Psoas muscle (tissue), 8 donors: ENCODE measurements at places on chromosomes 4 and X. TPM values are rescaled to one million over a fixed set of nuclear protein-coding genes. Genes with fewer than 3 reads are reported as not detected.

DNA sequence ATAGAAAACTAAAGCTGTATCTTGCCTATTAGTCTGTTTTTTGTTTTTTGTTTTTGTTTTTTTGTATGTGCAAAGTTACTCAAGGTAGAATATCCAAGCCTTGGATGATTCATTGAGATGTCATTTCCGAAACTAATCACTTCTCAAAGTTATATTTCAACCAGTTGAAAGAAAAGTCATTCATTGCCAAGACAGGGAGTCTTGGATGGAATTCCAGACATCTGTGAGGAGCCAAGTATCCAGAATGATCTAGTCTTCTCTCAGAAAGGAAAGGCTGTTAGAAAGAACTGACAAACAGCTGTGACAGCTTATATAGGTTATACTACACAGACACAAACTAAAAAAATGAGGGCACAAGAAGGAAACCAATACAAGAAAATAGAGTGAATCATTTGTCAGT lies 141.1 kb upstream of the NDST3 start:
- no peaks in the 10 kb centered on the region for H3K4me1 ChIP-seq
- H3K27ac ChIP-seq = no peak overlapping the region
- H3K4me3 ChIP-seq = no peak overlapping the region
- H3K36me3 ChIP-seq = no peaks in the 10 kb centered on the region
- no peak for DNase-seq

DNA sequence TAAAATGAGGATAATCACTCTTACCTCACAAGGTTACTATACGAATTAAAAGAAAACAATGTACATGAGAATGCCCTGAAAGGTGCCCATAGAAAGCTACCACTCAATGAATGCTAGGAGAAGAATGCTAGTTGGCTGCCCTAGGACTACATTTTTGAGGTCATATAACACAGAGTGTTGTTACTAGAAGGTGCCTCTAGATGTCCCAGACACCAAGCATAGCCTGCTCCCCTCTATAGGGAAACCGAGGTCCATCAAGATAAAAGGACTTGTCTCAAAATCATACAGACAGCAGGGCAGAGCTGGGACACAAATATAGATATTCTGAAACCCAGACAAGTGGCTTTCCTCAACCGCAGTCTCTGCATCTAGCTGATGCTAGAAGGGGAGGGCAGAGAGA lies 147.0 kb upstream of the ARHGEF9 start:
- H3K4me1 ChIP-seq = no peaks in the 10 kb centered on the region
- no peak overlapping the region for H3K27ac ChIP-seq
- H3K36me3 ChIP-seq = no peaks in the 10 kb centered on the region

Gene EDA2R
- total RNA-seq = 0.54 TPM

GRCh38 chrX:19912-20571 lies 261.1 kb upstream of the PLCXD1 start:
- H3K27ac ChIP-seq = no peak overlapping the region
- no peaks in the 10 kb centered on the region for H3K27me3 ChIP-seq
- H3K36me3 ChIP-seq = no peaks in the 10 kb centered on the region

Gene PNMA5
- total RNA-seq = not detected

- no peaks in the 10 kb centered on the region for H3K36me3 ChIP-seq
- H3K4me3 ChIP-seq = no peak overlapping the region
- no peak for DNase-seq
Measured at GRCh38 chr4:74555231-74555630, 110.3 kb downstream of the AREG start.

- H3K27me3 ChIP-seq = no peaks in the 10 kb centered on the region
- H3K4me1 ChIP-seq = no peaks in the 10 kb centered on the region
- no peak overlapping the region for H3K4me3 ChIP-seq
- H3K27ac ChIP-seq = no peak overlapping the region
Measured at GRCh38 chr4:56348576-56348975, 38.7 kb downstream of the AASDH start.

Gene GAGE12H
- not detected for total RNA-seq

Gene CSAG1
- not detected for total RNA-seq

Gene TLR3
- 1.0 TPM for total RNA-seq

- DNase-seq = no peak
- H3K27me3 ChIP-seq = no peaks in the 10 kb centered on the region
- H3K27ac ChIP-seq = no peak overlapping the region
- no peaks in the 10 kb centered on the region for H3K36me3 ChIP-seq
- peaks cover 4% of the 10 kb centered on the region for H3K4me1 ChIP-seq
Measured at GRCh38 chrX:40947276-40947675, 138.0 kb upstream of the USP9X start.

DNA sequence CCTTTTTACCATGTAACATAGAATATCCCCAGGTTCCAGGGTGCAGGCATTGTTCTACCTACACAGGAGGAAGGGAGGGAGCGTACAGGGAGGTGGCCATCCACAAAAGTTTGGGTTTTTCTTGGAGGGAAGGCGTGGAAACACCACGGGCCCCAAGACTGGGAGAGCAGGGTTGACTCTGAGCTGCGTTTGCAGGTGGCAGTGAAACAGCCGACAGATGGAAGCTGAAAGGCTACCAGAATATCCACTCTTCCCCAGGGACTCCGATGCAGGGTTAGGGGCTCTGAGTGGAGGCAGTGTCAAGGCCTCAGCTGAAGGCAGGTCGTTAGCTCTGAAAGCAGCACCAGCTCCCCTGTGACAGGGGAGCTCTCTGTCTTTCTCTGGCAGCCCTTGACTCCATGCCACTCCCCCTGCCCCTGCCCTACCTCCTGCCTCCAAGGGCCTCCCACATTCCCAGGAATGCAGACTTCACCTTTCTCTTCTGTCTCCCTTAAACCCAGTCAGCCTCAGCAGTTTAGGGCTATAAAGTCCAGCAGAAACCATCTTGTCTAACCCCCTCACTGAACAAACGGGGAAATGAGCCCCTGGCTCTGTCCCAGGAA lies 14.0 kb upstream of the GLOD5 start:
- H3K4me1 ChIP-seq = no peaks in the 10 kb centered on the region
- H3K4me3 ChIP-seq = no peak overlapping the region
- H3K27ac ChIP-seq = no peak overlapping the region
- H3K27me3 ChIP-seq = no peaks in the 10 kb centered on the region
- no peak for DNase-seq

- H3K4me1 ChIP-seq = no peaks in the 10 kb centered on the region
- no peak overlapping the region for H3K27ac ChIP-seq
- no peaks in the 10 kb centered on the region for H3K27me3 ChIP-seq
- no peak overlapping the region for H3K4me3 ChIP-seq
Measured at GRCh38 chr4:106301393-106302061, 14.5 kb downstream of the TBCK start.
